ENCODE measurements at places on chromosomes 7 and 10.

GRCh38 chr7:134357486-134357885 is 40.8 kb upstream of the SLC35B4 start:
- DNase-seq, result no peak

DNA sequence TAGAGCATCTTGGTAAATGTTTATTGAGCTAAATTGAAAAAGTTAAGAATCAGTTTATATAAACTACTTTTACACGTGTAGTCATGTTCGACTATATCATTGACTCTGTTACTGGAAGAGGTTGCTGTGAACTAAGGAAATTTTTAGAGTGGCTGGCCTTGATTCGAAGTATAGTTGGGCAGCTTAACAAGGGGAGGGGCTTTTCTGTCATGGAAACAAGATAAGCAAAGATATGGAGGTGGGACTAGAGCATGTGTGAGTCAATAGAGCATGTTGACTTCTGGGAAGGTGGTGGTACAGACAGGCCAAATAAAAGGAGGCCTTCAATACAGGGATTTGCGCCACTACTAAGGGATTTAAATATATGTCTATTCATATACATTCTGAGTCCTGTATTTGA is 7.6 kb downstream of the ATP5F1C start:
- no peak for DNase-seq

GRCh38 chr10:7710446-7710845 is 7.3 kb downstream of the ITIH2 start:
- DNase-seq, result no peak

DNA sequence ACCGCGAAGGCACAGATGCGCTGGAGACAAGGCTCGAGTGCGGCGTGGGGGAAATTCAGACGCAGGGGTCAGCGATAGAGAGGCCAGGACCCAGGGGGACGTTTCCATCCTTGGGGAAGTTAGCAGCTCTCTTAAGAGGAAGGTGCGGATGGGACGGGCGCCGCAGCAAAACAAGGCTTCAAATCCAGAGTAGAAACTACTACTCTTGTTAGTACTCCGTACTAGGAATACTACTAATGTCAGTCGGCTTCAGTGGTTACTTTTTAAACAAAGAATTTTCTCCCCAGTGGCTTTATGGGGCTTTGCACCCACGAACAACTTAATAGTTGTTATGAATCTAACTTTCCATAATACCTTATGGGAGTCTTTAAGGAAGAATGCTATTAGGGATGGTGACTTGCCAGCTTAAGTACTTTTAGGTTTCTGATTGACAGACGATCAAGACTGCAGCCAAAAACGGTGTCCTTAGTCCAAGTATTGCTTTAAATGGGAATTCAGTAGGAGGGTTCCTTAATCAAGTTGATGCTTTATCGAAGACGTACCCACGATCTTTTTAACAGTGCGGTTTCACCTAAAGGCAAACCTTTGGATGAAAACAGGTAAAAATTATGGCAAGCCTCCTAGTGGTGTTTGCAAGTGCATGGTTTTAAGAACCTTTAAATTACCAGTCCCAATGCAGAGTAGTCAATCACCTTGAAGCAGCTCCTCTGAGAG is 812 bp upstream of the IDE start:
- no peak for DNase-seq

DNA sequence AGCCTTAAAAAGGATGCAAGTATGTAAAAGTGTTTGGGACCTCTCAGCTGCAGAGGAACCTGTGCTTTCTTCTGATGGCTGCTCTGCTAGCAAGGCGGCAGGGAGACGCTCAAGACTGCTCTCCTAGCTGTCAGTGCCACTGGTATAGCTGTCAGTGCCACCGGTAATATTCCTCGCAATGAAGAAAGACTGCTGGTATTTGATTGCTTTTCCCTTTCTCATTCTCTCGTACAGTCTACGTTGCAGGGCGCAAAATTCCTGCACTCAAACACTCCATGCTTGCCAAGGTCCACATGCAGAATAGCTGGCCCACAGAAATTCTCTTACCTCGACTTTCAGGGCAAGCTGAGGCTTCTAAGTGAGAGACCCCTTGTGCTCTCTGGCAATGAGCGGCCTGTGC is 432.6 kb upstream of the KLF6 start:
- DNase-seq, result no peak

- DNase-seq, result no peak
Measured at GRCh38 chr10:94983555-94983954, 45.1 kb downstream of the CYP2C9 start.

DNA sequence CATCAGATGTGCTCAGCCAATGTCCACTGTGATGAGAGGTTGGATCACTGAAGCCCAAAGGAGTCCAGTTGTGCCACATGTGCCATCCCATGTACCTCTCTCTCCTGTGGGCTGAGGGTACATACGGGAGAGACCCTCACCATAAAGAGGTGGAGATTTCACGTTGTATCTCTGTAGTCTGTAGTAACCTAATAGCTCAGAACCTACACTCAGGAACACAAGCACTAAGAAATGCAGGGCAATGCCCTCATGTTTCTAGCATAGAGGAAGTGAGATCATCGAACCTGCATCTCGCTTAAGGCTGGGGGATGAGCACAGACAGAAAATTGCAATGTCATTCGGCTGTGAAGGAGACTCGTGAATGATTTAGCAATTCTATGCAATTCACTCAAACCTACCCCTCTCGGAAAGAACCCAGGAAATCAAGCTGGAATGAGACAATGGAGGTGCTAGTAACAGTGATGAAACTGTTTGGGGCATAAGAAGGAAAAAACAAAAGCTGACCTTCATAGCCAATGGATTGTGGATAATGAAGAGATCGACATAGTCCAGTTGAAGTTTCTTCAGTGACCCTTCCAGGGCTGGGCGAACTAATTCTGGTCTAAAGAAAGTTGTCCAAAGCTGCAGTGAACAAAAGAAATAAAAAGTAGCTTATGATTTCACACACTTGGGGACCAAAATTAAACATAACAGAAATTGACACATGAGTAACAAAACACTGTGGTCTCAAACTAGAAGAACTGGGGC is 80.3 kb upstream of the UCN3 start:
- DNase-seq, result peak; percentile 83

GRCh38 chr7:28329661-28330363 is 82.5 kb upstream of the CREB5 start:
- DNase-seq, result peak; percentile 52

GRCh38 chr10:119119400-119119799 is 15.5 kb downstream of the DENND10 start:
- no peak for DNase-seq

- no peak for DNase-seq
Measured at GRCh38 chr7:69739190-69739589, 140.9 kb downstream of the AUTS2 start.

DNA sequence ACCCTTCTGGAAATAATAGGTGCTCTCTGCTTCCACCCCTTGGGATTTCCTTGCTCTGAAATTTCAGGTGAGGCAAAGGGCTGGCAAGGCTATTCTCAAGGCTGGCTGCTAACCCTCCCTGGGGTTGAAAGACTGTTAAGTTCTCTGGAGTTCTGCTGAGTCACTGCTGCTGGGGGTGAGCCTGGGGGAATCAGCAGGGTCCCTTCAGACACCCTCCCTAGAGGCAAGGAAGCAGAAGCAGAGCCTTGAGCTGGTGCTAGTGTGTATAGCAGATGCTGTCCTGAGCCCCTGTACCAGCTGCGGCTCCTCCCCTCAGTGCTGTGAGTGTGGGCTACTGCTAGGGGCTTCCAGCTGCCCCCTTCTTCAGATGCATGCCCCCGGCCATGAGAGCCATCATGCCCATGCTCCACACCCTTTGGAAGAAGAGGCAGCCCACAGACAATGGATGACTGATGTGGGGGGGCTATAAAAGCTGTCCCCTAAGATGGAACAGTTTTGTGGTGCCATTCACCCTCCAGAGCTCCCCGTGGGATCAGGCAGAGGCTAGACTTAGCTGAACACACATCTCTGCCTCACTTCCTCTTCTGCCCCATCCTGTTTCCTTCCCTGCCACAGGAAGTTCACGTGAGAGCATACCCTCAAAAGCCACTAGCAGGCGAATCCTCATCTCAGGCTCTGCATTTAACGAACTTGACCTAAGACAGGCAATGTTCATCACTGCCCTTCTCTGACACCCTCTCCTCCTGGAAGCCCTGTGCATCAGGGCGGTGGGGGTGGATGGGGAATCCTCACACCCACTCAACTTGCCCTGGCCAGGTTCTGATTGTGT is 91.8 kb downstream of the SH3PXD2A start:
- DNase-seq, result peak; percentile 66

DNA sequence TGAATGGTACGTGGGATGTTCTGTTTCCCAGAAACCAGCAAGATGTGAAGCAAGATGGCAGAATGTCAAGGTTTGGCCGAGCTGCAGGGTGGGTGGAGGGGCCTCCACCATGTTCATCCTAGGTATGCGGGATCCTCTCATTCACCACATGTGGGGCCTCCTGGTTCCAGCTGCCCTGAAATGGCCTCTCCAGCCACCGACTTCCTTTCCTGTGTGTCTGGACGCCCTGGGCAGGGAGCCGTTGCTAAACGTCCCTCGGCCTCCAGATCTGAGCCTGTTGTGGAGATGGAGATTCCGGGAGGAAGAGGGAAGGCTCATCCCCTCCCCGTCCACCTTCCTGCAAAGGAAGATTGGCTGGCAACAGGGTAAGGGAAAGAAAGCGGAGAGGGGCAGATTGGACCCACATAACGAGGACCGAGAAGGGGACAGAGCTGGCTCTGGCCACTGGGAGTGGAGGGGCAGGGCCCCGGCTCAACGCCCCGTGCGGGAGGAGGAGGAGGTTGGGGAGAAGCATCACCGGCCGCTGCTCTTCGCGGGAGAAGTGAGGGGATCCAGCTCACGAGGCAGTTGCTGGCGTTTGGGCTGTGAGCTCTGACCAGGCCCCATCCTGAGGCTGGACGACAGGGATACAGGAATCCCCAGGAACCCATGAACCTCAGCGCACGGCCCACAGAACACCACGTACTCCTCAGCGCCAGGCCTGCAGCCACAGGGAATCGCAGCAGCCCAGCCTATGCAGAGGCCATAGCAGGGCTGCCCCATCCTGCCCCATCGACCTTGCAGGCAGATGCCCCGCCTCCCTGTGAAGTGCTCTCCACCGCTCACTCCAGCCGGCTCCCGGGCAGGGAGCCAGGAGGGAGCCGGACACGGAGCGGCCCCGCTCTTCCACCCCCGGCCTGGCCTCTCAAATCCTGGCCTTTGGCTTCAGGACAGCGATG is 98.3 kb downstream of the FOXL3 start:
- no peak for DNase-seq

DNA sequence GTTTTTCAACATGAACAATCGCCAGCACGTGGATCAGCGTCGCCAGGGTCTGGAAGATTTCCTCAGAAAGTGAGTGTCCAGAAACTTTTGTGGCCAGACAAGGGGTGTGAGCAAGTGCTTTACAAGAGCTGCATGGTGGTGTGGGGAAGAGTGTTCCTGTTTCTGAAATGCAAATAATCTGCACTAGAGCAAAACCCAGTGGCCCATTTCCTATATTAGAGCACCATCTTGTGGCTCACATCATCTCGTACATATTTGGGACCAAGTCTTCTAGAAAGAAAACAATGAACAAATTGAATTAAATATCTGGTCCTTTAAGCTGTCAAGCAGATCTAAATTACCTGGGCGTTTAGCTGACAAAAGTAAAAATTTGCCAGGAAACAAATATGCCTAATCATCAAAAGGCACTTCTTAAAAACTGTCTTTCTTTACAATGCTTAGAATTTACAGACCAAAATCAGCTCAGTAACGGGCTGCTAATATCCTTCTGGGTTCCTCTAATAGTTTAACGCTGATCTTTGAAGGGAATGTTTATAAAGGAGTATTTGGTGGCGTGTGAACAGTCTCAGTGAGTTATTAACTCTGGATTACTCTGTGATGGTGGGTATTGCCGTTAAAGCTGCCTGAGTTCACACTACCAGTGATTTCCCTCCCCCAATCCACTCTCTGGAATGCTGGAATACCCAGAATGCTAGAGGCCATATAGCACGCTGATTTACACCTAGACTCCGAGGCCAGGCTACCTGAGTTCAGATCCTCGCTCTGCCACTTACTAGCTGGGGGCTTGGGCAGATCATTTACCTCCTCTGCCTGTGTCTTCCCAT is 73.6 kb downstream of the SNX10 start:
- DNase-seq, result peak; percentile 85

GRCh38 chr10:11825796-11826414 is 2.7 kb downstream of the PROSER2 start:
- DNase-seq, result no peak

GRCh38 chr7:127943541-127944521 is 87.4 kb downstream of the LRRC4 start:
- no peak for DNase-seq

DNA sequence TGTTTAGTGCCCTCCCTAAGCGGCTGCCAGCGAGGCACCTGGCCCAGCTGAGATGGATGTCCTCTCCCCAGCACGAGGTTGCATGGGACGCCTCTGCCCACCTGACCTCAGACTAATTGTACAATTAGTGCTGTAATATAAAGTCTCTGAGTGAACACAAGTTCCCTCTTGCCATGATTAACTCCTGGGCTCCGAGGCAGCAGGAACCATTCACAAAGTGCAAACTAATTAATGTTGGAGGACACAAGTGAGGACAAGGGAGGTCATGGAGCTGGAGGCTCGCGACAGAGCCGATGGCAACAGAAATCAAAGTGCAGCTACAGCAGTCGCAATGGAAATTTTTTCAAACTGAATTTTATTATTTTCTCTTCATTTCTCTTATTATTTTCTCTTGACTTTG is 156.6 kb upstream of the ADARB2 start:
- DNase-seq, result no peak

DNA sequence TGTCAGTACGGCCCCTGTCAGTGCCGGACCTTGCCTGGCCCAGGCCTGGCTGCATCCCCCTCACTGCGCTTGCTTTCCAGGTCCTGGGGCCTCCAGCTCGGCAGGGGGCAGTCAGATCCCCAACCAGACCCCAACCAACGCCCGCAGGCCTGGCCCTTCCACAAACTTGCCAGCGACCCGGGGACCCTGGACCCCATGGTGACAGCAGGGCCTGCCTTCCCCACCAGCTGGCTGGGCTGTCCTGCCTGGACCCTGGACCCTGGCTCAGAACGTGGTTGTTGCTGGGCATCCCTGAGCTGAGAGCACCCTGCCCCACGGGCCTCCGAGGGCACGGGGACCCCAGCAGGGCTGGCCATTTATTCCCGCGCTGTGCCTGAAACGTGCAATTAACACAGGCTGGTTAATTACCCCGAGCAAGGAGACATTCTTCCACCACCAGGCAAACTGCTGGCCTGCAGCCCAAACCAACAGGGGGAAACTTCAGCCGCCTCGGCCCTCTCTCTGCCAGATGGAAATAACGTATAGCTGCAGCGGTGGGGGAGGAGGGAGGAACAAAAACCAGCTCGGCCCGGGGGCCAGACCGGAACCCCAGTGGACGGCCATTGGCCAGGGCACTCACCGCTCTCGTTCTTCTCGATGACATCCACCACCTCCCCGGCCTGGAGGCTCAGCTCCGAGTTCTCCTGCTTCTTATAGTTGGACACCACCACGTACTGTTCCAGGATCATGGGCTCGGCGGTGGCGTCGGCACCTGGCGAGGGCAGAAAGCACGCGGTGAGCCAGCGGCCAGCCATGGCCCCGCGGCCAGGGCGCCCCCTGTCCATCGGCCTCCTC is 167.1 kb downstream of the NEURL1 start:
- DNase-seq, result peak; percentile 57

- DNase-seq, result peak; percentile 10
Measured at GRCh38 chr10:46014683-46015405, 15.6 kb downstream of the NCOA4 start.
